Stimulated activated CD4-positive, alpha-beta T cell treated with anti-CD3 and anti-CD28 coated beads, Interleukin-1b, Interleukin-23, amount 100 ng/mL, for 4 hours (primary cell): ENCODE measurements at places on chromosomes 12 and 14.

GRCh38 chr12:98492580-98493140 lies 22.7 kb upstream of the TMPO start:
- no peak for DNase-seq

DNA sequence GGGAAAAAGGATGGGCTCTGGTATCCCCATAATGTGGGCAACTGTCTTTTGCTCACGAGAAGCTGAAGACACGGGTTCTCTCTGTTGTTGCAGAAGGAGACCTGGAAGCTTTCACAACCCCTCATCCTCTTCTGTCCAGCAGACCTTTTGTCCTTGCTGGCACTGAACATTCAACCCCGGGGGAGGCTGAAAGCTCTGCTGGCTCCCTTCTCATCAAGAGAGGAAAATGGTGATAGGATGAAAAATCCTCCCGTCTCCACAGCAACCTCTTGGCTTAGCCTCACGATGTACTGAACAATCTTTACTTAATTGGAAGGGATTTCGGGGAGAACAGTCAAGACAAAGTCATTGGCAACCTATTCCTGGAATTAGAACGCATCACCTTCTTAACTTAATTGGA lies 39.0 kb downstream of the ELK3 start:
- DNase-seq, result no peak

- DNase-seq, result no peak
These were observed 93.8 kb upstream of the MDM1 start for GRCh38 chr12:68425998-68426397.

DNA sequence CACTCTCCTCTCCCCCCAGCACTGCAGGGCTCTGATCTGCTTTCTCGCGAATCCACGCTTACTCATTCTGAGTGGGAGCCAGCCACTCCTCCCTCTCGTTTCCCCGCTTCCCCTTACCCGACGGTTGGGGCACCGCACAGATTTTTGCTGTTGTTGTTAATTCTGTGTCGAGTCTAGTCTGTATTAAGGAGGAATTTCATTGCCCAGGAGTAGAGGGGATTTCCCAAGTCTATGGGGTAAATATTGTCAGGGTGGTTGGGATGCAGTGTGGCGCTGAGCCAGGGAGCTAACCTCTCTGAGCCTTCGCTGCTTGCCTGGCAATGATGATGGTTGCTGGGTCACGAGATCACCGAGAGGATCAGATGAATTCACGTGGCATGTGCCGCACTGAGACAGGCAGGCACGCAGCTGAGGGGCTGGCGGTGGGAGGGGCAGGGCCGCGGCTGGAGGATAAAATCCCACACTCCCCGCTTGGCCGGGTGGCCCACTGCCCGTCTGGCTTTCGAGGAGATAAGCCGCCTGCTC lies 18.5 kb downstream of the NCOR2 start:
- DNase-seq, result peak; percentile 21

DNA sequence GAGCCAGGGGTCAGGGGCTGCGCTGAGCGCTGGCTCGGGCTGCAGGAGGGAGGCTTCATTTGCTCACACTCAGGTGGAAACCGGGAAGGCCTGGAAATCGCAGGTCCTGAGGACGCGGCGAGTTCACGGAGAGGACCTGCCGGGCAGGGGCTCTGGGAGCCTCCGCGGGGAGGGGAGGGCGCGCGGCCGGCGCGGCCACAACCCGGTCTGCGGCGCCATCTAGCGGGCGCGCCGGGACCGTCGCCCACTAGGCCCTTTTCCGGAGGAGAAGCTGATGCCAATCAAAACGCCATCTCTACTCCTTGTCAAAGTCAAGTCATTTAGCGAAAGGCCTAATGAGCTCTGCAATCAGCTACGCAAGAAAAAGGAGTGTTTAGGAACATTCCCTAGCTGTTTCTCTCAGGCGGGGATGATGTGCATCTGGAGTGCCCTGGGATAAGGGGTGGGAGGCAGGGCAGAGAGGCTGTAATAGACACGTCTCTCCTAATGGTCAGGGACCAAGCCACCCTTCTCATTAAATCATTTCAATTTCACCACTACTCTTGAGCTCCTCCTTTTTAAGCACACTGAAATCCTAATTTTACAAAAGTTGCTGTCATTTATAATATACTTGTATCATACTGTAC lies 885.8 kb upstream of the TMEM132C start:
- peak; percentile 29 for DNase-seq

- peak; percentile 77 for DNase-seq
These were observed 3.0 kb downstream of the LTBP2 start for GRCh38 chr14:74608959-74609611.

DNA sequence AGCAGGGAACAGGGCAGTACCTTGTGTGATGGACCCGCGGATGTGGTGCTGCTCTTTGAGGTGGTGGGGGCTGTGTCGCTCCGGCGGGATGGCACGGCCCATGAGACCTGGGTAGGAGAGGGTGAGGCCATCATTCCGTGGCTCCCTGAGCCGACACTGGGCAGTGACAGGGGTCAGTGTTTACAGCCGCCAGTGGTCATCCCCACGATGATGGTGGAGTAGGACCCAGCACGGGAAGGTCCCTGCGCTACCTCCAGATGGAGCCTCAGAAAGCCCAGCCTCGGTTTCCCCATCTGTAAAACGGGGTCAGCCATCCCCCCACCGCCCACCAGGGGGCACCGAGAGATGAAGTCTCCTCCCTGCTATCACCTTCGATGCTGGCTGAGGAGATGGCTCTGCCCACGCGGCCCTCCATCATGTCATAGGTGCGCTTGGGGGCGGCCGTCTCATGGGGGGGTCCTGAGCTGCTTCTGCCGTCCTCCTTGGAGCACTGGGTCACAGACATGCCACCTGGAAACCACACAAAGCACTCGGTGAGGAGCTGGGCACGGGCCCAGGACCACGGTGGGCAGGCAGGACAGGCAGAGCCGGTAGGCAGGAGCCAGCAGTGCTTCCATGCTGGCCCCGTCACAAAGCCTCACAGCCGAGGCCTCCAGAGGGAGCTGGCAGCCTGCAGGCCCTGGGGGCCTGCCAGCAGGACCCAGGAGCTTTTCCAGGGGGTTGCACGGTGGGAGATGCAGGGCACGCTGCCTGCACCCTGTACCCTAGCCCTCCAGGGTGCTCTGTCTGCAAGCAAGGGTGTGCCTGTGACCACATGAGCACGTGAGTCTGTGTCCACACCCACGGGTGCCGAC lies 53.1 kb downstream of the RFLNA start:
- peak; percentile 33 for DNase-seq

DNA sequence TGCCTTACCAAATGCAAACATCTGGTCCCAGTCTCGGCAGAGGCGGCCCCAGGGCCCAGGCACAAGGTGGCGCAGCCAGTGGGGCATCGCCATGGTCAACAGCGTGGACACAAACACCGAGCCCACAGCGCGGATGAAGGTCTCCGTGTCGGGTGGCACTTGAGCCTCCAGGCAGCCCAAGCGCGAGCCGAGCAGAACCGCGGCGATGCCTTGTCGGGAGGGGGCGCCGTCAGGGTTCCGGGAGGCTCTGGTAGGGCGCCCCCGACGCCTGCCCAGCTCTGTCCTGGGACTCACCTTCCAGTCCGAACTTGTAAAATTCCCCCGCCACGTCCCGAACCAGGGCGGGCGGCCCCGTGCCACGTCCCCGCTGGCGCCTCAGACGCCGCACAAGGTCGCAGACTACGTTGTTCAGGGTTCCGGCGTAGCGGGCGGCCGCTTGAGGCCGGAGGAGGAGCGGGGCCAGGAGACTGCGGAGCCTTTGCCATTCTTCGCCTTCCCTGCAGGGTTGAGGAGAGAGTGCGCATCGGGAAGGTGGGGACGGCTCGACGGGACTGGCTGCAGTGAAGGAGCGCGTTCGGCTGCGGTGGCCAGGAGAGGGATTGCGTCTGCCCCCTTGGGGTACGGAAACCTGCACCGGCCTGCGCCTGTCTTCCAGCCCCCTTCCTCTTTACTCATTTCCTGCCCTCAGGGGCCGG lies 1.7 kb downstream of the CYP27B1 start:
- peak; percentile 63 for DNase-seq

GRCh38 chr14:95727056-95727700 lies 13.3 kb upstream of the TCL1A start:
- DNase-seq, result no peak

DNA sequence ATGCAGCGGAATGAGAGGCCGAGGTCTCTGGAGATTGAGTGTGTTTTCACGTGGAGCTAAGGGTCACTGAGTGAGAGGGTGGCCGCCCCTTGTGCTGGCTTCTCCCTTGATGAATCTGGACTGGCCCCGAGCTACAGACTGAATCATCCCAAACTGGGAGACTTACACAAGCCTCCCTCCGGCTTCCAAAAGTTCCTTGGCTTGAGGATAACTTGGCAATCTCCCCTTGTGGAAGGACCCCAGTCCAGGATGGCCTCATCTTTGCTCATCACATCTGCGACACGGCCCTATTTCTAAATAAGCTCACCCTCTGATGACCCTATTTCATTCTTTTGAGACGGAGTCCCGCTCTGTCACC lies 41.5 kb upstream of the FBRSL1 start:
- DNase-seq, result no peak

DNA sequence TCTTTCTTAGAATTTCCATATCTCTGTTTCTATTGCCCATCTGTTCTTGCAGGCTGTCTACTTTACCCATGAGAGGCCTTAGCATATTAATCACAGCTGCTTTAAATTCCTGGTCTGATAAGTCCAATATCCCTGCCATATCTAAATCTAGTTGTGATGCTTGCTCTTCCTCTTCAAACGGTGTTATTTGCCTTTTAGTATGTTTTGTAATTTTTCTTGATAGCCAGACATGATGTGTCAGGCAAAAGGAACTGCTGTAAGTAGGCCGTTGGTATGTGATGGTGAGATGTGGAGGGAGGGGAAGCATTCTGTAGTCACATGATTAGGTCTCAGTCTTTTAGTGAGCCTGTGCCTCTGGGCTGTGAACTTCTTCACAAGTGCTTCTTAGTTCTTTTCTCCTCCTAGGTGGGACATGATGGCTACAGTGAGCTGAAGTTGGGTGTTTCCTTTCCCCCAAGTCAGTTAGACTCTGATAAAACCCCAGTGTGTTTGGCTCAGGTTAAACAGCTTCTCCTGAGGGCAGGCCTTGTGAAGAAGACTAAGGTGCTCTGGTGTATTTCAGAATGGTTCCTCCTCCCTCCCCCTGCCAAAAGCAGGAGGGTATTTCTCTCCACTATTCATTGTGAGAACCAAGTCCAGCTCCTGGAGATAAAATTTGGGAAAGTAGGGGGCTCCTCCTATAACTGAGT lies 195.9 kb upstream of the PARP11 start:
- DNase-seq, result no peak

DNA sequence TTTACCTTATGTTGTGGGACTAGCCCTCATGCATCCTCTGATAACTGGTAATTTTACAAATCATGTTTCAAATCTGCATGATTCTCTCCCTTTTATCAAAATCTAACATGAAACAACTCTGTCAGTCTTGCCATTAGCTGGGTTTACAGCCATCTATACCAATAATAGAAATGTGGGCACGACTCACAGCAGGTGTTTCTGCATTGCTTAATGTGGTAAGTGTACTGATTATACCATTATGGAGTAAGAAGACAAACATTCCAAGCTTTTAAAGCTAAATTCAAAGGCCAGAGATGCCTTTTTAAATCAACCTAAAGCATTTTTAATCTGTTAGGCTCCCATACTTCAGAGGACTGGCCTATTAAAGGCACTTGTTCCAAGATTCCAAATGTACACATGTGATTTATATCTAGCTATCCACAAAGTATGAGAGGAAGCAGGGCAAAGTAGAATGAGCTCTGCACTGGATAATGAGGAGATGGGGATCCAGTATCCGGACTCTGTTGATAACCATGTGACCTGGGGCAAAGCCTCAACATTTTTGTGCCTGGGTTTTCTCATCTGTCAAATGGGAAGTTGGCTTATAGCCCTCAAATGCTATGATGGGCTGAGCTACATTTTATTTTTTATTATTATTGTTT lies 52.3 kb upstream of the FUT8 start:
- DNase-seq, result no peak

DNA sequence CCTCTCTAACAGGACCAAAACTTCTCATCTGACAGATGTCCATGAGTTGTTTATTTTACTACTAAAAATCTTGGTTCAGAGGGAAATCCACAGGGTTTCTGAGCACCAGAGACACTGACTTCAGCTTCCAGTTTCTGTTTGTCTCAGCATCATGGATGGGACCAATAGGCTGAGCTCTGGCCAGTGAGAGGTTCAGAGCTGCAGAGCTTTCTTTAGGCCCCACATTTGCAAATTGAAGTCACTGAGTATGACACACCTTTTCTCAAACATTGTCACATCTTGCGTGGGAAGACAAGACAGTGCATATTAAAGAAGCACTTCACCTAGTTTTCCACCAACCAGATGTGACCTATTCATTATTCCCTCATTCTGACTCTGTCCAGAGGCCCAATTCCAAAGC lies 45.2 kb downstream of the RDH12 start:
- no peak for DNase-seq

DNA sequence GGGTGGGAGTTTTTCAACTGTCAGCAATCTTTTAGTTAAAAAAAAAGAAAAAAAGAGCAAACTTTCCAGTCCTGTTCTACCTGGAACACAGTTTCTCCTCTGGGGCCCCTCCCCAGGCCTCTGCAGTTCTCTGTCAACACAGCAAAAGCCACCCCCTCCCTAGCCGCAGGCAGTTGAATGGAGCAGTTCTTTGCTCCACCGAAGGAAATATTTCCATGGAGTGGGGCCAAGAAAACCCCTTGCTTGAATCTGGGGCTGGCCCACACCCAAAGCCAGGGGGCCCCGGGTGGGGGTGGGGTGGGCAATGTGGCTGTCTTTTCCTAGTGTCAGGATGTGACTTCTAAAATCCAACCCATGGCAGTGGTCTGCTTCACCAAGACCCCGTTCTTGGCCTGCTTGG lies 5.0 kb upstream of the MEG3 start:
- DNase-seq, result no peak

DNA sequence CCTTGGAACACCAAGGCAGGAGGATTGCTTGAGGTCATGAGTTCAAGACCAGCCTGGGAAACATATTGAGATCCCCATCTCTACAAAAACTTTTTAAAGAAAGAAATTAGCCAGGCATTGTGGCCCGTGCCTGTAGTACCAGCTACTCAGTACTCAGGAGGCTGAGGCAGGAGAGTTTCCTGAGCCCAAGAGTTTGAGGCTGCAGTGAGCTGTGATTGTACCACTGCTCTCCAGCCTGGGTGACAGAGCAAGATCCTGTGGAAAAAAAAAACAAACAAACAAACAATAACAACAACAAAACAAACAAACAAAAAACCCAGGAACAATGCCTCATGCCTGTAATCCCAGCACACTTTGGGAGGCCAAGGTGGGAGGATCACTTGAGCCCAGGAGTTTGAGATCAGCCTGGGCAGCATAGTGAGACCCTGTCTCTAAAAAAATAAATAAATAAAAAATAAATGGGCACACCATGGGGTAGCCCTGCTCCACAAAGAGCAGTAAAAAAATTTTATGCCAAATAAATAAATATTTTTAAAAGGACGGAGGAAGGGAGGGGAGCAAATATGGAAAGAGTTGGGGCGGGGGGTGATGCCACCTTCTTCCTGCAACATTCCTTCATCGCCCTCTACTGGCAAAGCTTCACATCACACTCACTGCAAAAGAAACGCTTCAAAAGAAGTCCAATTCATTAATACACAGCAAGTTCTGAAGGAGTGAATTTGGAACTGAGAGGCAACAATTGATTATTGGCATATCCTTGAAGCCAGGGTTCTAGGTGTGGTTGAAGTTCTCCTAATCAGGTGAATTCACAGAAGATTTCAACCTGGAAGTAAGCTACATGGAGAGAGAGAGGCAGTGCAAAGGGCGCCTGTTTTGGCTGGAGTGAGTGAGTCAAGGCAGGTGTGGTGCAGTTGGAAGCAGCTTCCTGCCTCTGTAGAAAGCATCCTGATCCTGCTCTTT lies 8.8 kb upstream of the GNPTAB start:
- peak; percentile 39 for DNase-seq
